ENCODE measurements at places on chromosomes 11 and 22.

DNA sequence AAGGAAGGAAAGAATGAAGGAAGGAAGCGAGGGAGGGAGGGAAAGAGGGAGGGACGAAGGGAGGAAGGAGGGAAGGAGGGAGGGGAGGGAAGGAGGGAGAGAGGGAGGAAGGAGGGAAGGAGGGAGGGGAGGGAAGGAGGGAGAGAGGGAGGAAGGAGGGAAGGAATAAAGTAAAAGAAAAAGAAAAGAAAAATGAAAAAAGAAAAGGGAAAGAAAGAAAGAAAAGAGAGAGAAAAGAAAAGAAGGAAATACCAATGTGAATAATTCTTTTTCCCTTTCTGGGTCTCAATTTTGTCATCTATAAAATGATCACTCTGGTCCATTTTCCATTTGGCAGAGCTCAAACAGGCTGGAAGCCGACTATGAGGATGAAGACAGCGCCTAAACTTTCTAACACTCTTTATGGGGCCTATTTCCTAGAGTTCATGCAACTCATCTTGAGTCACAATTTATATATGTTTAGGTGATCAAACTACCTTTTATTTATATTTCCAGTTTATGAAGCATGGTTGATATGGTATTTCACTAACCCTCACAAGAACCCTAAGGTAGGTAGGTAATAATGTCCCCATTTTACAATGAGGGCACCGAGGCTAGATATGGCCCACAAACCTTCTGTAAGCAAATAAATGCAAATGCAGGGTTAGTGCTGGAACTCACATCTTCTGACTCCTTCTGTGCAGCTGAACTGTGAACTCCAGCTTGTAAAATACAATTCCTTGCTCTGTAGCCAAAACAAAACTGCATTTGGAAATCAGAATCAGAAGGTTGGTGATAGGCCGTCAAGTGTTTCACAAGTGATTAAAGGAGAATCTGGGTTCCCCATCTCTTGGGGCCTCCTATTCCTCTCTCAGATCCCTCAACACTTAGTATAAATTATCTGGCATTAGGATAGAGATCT, 434.3 kb downstream of the ETS1 start:
- no peak for DNase-seq

DNA sequence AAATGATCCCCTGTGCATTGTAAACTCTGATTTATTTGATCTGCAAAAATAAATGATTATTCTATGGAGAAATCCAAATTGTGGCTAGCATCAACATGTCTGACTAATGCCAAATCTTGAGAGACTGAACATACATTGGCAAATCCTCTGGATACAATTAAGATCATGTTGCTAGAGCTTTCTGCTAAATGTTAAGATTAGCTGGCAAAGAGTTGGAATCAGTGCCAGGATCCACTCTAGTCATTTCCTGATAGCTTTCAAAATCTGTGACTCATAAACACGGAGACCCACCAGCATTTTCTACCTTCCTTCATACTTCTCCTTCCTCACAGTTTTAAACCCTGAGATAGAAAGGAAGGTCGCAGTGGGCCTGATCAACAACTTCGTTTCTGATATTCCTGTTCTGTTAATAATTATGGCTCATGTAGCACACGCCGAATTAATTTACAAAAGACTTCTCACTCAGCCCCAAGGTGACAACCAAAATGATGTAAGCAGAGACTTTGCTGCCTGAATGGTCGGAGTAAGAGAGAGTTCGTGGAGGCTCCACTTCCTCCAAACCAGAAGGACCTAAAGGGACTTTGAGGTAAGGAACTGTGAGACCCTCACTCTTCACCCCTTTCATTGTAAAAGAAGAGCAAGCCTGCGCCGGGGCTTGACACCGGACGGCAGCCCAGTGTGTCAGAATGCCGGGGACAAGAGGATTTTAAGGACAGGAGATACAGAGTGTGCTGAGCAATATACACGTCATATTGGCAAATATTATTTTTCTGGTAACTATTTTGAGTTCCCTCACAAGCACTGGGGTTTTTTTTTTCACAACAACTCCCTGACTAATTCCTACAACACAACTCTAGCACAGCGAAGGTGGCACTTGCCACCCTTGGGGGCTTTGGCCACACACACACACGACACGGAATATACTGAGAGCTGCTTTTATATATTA, 42.0 kb downstream of the SERPINH1 start:
- no peak for DNase-seq

GRCh38 chr22:47940211-47940610, 1177.8 kb downstream of the TBC1D22A start:
- DNase-seq: no peak

DNA sequence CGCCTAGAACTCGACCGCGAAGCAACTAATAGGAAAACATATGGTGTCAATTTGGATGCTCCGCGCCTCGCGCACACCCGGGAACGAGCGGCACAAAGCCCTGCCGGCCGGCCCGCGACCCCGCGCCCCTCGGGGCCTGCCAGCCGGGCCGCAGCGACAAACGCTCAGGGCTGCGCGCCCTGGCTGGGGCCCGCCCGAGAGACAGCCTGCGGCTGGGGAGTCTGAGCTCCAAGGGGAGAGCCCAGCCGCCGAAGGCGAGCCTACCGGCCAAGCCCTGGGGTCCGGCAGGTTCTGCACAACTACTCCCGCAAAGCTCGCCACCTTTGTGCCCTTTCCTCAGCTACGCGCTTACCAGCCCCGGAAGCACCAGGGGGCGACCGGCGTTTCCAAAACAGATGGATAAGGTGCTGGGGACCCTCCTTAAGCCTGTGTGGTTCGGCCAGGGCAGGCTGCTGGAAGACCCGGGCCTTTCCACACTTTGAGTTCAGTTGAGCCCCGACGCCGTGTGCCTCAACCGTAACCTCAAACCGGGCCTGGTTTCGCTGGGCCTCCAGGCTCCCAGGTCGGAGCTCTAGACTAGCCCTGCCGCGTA, 6.0 kb downstream of the PAX6 start:
- DNase-seq: no peak

DNA sequence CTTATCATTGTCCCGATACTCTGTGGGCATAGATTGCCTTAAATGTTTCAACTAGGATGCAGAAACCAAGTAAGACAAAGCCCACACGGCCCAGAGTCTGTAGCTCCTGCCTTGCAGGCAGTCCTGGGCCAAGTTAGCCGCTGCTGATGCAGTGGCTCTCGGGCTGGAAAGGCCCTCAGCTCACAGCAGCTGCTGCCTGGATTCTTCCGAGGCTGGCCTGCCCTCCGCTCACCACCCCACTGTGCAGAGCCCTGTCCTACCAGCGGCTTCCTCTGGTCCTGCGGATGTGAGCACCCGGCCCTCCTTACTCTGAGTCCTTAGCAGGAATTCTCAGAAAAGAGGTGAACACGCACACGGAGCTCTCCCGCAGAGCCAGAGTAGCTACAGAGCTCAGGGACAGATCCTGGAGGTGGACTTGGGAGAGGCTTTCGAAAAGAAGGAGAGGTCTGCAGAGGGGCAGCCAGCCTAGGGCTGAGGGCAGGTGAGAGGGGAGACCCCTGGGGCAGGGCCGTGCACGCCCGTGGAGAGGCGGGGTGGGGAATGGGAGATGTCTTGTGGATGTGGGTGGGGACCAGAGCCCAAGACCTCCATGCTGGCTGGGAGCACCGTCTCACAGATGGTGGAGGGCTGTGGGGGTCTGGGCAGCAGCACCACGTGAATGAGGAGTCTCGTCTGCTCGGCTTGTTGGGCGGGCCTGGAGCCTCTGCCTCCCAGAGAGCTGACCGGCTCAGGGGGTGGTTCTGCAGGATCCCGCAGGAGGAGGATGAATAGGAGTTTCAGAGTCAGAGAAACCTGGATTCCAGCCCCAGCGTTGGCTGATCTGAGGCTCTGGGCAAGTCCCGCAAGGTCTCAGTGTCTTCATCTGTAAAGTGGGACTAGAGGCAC, 117.4 kb upstream of the B3GAT1 start:
- no peak for DNase-seq

DNA sequence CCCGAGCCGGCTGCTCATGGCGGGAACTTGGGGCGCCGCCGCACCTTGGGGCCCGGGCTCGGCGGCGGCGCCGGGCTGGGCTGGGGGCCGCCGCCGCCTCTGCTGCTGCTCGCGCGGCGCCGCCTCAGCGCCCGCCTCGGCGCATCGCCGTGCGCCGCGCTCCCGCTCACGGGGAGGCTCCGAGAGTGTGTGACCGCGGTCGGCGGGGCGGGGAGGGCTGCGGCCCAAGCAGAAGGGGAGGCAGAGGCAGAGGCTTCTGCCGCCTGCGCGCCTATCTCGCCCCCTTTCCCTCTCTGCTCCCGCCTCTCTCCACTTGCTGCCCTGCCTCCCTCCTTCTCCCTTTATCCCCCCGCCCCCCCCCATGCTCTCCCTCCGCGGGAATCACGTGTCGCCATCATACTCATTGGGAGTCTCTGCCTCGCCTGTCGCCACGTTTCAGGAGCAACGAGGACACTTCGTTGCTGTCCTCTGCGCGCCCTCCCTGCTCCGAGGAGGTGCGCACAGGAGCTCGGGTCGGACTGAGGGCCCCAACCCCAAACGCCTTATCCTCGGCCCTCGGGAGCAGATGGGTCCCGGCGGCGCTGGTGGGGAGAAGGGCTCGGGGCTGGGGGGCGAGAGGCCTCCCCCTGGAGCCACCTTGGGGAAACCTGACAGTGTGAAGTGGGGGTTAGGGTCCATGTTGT, at the start of gene GUCY1A2:
Gene GUCY1A2 (minus strand): TSS at position 258 of the 683 bp plus-strand sequence. CDS start 421 bp downstream, outside the sequence.
- no peak for DNase-seq

- DNase-seq: no peak
These were observed 20.8 kb upstream of the CHKA start for GRCh38 chr11:68142028-68142412.

DNA sequence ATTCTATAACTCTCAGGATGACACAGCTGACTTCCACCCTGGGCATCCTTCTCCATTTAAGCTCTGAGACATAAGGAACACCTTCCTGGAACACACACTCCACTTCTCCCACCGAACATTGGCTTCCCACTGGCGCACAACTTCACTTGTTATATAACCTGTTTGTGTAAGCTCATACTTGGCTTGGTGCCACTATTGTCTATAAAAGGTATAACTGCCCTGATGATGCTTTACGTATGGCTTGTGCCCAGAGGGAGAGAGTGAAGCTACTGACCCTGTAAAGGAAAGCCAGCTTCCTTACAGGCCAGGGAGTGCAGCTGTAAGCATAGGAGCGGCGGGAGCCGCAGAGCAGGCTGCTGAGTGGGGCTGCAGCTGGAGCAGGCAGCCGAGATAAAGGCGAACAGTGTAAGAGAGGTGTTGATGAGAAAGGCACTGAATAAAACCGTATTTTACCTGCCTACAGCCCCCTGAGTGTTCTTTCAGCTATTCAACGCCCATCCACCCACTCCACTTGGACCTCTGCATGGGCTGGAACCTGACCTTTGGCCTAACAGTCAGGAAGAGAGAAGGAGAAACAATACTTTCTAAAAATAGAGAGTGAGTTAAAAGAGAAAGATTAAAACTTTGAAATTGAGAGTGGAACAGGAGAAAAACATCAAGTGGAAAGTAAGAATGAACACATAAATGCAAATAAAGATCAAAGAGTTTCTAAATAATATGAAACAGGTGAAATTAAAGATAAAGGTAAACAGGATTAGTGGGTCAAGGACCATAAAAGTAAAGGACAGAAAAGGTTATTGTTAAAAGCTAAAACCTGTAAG, 252.1 kb upstream of the ARHGAP42 start:
- no peak for DNase-seq

DNA sequence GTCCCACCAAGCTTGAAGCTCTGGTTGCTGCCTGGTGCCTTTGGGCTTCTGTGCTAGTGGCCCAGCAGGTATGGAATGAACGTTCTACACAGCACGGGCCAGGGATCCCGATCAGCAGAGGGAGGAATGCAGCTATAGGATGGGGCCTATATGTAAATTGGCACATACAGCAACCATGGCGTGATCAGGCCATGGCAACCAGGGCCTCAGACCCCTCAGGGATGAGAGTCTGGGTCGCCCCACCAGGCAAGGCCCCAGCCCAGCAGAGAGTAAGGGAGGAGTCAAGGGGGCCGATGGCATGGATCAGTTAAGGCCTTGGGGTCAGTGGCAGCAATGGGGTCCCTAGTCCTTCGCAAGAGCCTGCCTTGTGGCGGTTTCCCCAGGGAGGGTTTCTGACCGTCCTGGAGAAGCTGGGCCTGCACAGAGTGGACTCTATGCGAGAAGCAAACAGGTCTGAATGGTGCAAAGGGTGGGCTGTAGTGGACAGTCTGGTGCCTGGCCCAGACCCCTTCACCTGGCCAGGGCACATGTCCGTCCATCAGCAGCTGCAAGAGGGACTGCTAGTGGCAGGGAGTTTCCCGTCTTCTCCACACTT, 98.6 kb downstream of the RPS6KA4 start:
- no peak for DNase-seq

GRCh38 chr11:119421351-119421750, 1.6 kb downstream of the THY1 start:
- no peak for DNase-seq

DNA sequence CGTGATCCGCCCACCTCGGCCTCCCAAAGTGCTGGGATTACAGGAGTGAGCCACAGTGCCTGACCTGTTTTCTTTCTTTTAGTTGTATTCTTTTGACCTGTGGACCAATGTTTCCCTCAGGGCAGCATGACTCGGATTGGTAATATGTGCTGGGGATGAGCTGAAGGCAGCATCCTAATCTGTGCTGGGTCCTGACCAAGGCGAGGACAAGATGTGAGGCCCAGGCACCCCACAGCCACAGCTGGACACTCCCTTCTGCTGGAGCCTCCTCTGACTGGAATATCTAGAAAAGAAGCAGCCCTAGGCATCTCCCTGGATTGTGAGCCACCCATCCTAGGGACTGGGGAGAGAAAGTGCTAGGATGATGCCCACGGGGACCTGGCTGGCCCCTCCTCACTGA, 105.4 kb downstream of the PDE2A start:
- DNase-seq: no peak

DNA sequence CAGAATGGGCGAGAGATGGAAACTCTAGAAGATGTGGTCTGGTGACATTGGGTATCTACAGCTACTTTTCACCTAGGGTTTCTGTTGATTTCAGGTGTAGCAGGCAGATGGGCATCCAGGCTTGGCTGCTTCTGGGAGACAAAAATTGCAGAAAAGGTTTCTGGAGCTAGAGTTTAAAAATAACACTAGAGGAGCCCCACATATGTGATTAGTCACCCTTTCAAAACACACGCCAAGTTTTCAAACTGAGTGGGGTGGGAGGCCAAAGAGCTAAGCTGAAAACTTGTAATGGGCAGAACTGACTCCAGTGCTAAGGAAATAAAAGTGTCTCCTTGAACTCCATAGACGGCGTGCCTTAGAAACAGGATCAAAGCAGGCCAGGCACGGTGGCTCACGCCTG, 80.8 kb downstream of the GRK3 start:
- no peak for DNase-seq

Data from stimulated activated CD8-positive, alpha-beta memory T cell treated with anti-CD3 and anti-CD28 coated beads, Interleukin-2, amount 100 ng/mL, for 1 hour (primary cell).